ENCODE measurements at places on chromosomes 3 and 15.

- peak; percentile 49 for DNase-seq
Observed at GRCh38 chr3:15899388-15899787, 101.6 kb upstream of the ANKRD28 start.

GRCh38 chr3:23219552-23219951, 16.4 kb downstream of the UBE2E2 start:
- DNase-seq: no peak

DNA sequence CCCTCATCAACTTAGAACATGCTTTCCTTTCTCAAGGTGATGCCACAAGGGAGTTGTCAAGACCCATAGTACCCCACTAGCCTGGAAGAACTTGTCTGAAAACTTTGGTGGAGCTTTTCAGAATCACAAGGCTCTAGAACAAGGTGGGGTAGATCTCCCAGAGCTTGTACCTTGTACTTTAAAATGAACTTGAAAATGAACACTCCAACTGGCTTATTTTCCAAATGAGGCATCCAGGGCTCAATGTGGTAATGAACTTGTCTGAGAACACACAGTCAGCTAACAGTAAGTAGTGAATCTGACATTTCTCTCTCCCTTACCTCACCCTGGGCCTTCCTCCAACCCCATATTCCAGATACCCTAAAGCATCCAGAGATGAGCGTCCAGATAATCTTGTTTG, 81.8 kb upstream of the THBS1 start:
- no peak for DNase-seq

DNA sequence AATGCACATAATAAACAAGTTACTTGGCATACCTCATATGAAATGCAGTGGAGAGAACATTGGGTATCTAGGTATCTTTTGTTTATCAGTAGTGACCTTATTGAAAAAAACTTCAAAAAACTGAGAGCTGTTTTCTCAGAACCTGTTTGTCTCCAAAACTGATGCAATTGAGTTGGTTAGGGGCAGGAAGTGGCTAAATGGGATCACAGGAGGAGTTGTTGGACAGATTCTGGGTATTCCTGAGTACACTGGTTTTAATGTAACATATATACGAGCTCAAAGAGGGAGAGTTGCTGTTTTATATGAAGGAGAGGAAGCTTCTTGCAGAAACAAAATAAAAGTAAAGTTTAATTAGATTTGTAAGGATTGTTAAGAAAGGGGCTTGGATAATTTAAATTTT, 159.5 kb downstream of the C3orf70 start:
- DNase-seq: no peak

- DNase-seq: no peak
Observed at GRCh38 chr3:108241146-108241545, 18.9 kb upstream of the IFT57 start.

GRCh38 chr3:146542179-146542578, 2.2 kb downstream of the PLSCR1 start:
- no peak for DNase-seq

All from HFFc6 (cell line).